ENCODE measurements at places on chromosomes 6 and 20.

DNA sequence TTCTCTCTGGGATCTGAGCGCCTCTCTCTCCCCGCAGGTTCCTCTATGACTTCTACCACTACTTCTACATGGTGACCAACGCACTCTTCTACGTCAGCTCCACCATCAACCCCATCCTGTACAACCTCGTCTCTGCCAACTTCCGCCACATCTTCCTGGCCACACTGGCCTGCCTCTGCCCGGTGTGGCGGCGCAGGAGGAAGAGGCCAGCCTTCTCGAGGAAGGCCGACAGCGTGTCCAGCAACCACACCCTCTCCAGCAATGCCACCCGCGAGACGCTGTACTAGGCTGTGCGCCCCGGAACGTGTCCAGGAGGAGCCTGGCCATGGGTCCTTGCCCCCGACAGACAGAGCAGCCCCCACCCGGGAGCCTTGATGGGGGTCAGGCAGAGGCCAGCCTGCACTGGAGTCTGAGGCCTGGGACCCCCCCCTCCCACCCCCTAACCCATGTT is 36.3 kb upstream of the MRGBP start:
- no peak for DNase-seq

GRCh38 chr20:40081653-40082052 is 607.4 kb downstream of the MAFB start:
- DNase-seq = no peak

DNA sequence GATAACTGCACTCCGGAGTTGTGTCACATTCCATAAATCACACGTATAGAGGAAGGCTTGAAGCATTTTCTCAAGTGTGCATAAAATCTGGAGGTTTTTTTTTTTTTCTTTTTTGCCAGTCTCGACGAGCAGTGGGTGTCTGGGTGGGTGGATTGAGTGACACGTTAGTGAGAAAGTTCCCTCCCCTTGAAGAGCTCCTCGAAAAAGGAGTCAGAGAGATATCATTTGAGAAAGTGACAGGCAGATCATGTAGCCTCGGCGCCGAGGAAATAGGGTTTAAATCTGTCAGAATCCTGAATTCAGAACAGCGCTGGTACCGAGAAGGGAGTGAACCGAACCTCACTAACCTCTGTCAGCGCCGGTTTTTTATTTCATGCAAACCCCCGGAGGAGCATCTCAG is 269.5 kb upstream of the ARID1B start:
- no peak for DNase-seq

GRCh38 chr6:13733178-13733887 is 21.7 kb upstream of the RANBP9 start:
- no peak for DNase-seq

DNA sequence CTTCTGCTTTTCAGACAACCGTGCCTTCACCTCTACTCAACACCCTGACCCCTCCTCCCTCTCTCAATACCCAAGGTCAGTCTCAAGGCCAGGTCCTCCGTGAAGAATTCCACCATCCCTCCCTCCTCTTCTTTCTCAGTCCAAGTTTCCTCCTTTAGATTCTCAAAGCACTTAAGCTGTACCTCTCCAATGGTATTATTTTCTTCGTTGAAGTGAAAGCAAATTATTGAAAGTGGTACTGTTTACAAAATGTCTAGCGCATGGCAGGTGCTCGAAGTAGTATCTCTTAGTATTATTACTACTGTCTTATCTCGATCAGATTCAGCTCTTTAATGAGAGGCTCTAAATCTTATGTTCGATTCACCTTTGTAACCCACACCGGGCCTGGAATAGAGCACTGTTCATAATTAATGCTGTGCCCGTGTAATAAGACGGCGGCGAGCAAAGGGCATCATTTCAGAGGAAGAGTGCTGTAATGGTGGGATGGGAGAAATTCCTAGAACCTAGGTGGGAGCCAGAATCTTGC is 593 bp upstream of the RALGAPB start:
- no peak for DNase-seq

GRCh38 chr6:154161689-154162088 is 122.6 kb downstream of the OPRM1 start:
- DNase-seq = no peak

DNA sequence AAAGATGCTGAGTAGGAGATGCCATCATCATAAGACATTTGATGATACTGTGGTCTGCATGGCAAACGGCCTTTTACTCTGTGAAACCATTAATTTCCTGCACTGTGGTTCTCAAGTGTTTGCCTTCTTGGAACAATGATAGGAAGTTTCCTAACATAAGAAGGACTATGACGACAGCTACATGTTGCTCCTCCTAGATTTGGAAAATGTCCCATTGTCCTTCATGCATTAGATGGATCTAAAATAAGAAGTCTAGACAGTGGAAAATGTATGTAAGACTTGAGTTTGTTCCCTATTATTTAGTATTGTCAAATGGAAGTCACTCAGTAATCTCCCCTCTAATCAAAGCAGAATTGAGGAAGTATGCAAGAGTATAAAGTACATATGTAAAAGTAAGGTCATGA is 98.5 kb upstream of the TMEM170B start:
- no peak for DNase-seq

- no peak for DNase-seq
These were observed 92.7 kb downstream of the IRF4 start for GRCh38 chr6:484086-484745.
